ENCODE measurements at places on chromosomes 5 and 9.

- DNase-seq: no peak
Observed at GRCh38 chr9:22035591-22036011, 26.5 kb upstream of the CDKN2B start.

DNA sequence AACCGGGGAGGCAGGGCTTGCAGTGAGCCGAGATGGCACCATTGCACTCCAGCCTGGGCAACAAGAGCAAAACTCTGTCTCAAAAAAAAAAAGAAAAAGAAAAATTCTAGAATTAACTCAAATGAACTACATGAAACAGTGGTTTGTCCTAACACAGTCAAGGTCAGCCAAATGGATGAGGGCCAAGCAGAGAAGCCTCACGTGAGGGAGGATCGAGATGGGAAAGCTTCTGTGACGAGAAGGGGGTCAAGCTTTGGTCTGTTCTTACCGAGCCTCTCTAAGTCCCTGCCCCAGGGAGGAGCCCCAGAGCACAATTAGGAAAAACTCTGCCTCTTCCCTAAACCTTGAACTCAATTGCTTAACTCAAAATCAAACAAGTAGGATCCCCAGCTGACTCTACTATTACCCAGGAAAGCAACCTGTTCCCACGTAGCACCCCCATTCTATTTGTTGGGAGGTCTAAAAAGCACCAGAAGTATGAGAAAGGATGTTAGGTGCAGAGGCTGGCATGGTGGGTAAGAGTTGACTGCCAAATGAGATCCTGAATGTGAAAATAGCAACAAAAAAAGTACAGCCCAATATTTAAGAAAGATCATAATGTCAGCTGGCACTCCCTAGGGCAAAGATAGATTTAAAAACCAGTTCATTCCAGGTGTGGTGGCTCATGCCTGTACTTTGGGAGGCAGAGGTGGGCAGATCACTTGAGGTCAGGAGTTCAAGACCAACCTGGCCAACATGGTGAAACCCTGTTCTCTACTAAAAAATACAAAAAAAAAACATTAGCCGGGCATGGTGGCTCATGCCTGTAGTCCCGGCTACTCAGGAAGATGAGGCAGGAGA, 7.2 kb downstream of the ALDH7A1 start:
- DNase-seq: no peak

GRCh38 chr5:77389746-77390145, 102.4 kb downstream of the WDR41 start:
- DNase-seq: no peak

DNA sequence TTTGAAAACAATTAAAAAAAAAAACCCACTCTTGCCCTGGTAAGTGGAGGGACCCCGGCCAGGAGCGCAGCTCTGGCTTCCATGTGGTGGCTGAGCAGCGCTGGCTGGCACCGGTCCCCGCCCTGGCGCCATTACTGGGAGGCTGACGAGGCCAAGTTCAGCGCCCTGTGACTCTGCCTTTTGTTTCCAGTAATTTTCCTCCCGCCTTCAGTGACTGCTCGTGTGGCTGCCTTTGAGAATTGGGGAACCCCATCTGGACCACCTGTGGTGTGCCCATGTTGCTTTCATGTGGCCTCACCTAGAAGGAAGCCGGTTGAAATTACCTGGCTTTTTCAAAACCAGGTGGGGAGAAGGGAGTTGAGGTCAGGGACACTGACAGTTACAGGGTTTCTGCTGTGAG, 136.1 kb downstream of the GAPVD1 start:
- no peak for DNase-seq

DNA sequence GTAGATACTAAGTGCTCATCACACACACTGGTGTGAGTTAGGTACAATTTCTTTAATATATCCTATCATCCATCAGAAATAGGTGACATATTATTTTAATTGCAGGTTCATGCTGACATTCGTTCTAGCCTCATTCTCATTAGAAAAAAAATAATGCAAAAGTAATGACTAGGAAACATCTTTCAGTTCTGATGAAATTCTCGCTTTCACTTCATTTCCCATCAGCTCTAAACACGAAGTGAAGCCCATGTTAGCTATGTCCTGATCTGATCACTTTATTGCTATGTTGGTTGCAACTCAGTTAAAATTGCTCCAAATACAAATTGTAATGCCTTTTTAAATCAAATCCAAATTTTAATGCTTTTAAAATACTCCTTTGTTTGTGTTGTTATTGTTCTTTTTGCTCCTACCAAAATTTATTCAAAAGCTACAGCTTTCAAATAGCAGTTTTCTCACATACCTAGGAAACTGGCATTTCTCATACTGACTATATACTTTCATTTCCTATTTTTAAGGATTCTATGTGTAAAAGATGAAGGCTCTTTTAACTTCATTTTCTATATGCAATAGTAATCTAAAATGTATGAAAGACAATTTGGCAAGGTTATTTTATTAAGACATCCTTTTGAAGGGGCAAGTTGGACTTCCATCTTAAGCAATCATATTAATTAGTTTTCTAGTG, 1237.8 kb upstream of the ACO1 start:
- no peak for DNase-seq

GRCh38 chr5:39420482-39421145, 4.2 kb downstream of the DAB2 start:
- peak; percentile 96 for DNase-seq

DNA sequence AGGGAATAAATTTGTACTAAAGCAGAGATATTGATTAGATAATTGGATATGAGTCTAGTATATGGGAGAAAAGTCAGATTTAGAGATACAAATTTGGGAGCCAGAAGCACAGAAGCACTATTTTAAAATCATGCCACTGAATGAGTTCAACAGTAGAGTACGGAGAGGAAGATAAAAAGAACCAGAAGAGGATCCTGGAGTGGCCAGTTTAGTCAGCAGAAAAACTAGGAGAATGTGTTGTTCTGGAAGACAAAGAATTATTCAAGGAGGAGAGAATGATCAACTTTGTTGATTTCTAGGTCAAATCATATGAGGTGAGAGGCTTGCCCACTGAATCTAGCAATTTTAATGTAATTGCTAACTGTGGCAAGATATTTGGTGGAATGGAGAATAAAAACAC, 67.0 kb downstream of the NIPBL start:
- no peak for DNase-seq

GRCh38 chr5:78727786-78728761, 79.5 kb upstream of the LHFPL2 start:
- no peak for DNase-seq

GRCh38 chr5:143888912-143889311, 77.0 kb downstream of the HMHB1 start:
- no peak for DNase-seq

DNA sequence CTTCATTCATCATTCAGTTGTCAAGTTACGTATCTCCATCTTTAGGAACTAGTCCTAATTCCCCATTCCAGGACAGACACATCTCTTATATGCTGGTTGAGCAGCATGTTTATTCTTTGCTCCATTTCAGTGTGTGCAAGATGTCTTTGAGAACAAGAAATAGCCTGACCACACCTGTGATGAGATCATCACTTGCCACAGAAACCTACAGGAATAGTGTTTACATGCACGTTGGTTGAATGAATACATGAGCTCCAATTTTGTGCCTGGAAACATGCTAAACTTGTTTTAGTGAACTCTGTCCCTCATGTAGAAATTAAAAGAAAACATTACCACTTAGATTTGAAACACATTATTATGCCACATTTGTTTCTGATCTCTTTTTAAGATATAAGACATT, 489.1 kb downstream of the CDH18 start:
- DNase-seq: no peak

GRCh38 chr5:133799571-133800237, 168.7 kb downstream of the C5orf15 start:
- no peak for DNase-seq

DNA sequence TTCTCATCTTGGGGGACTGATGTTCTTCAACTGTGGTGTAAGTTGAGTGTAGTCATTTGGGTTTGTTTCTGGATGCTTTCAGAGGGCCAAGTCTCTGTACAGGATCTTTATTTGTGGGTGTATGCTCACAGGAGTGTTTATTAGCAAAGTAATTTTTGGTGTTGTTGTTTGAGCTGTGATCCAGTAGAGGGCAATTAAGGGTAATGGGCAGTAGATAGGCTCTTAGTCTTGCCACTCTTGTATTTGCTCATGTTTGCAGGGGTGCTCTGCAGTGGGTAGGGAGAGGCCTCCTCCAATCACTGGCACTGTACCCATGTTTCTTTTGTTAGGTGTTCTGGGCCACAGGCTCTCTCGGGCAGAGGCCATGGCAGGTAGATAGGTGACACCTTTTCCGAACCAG, 45.9 kb upstream of the ITGA2 start:
- no peak for DNase-seq

DNA sequence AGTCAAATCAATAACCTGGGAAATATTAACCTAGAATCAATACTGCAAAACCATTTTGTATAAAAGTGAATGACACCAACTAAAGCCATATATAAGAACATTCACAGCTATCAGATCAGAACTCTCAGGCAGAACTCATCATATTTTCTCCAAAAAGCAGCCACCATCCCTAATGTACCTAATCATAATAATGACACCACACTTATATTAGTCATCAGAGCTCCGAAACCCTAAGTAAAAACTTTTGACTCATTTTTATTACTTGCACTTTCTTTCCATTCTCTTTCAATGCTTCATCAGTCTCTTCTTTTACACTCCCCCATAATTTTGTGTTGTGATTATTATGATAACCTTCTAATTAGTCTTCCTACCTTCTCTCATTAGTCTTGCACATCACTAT, 45.3 kb downstream of the INSL6 start:
- peak; percentile 21 for DNase-seq

- no peak for DNase-seq
Observed at GRCh38 chr5:126461838-126462237, 38.6 kb downstream of the GRAMD2B start.

DNA sequence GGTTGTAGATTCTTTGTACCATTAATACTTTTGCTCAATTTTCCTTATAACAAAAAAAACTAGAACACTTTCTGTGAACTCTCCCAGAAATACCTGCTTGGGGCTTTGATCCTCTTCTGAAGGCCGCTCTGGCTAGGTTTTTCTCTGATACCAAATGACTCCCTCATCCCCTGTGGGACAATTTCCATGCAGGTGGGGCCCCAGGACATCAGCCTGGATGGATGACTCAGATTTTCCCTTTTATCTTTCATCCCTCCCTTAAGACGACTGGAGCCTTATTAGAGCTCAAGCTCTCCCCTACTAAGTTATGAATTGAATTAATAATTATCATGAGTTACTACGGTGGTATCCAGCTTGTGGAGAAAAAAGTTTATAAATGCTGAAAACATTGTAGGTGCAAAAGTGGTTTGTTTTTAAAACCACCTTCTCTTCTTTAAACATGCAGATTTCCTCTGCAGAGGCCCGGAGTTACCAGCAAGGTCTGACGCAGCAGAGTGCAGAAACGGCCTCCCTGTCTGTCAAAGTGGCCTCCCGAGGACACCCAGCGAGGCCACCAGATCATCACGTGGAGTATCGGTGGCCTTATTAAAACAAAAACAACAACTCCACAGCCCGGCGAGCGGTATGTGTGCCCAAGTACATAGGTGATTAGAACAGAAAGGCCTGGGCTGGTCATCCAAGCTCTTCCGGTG, 50.8 kb upstream of the IRX4 start:
- no peak for DNase-seq

DNA sequence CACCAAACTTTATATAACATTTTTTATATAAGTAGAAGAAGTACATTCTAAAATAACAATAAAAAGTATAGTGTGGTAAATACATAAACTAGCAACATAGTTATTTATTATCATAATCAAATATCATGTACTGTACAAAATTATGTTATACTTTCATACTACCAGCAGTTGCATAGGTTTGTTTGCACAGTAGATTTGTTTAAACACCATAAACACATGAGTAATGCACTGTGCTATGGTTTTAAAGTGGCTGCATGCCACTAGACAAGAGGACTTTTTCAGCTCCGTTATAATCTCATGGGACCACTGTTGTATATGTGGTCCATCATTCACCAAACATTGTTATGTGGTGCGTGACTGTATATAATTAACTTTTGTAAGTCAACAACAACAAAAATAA, 137.6 kb downstream of the DRD1 start:
- no peak for DNase-seq

GRCh38 chr9:38311382-38312270, 80.9 kb upstream of the ALDH1B1 start:
- DNase-seq: peak; percentile 24

- DNase-seq: no peak
Observed at GRCh38 chr9:136831002-136831719, 11.1 kb upstream of the AJM1 start.

DNA sequence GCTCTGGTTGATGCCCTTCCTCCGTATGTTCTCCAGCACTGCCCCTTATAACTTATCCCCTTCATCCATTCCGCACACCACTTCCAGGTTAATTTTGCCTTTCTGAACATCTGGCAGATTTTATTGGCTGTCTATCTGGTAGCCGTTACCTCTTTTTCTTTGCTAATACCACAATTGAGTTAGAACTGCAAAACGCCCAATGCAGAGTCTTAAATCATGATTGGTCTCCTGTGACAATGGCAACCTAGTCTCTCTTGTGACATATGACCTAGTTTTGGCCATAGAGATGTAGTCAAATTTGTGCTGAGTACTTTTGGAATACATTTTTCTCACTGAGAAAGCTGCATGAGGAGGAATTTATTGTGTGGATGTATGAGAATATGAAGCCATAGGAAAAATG, 365.7 kb upstream of the PRR16 start:
- DNase-seq: no peak

DNA sequence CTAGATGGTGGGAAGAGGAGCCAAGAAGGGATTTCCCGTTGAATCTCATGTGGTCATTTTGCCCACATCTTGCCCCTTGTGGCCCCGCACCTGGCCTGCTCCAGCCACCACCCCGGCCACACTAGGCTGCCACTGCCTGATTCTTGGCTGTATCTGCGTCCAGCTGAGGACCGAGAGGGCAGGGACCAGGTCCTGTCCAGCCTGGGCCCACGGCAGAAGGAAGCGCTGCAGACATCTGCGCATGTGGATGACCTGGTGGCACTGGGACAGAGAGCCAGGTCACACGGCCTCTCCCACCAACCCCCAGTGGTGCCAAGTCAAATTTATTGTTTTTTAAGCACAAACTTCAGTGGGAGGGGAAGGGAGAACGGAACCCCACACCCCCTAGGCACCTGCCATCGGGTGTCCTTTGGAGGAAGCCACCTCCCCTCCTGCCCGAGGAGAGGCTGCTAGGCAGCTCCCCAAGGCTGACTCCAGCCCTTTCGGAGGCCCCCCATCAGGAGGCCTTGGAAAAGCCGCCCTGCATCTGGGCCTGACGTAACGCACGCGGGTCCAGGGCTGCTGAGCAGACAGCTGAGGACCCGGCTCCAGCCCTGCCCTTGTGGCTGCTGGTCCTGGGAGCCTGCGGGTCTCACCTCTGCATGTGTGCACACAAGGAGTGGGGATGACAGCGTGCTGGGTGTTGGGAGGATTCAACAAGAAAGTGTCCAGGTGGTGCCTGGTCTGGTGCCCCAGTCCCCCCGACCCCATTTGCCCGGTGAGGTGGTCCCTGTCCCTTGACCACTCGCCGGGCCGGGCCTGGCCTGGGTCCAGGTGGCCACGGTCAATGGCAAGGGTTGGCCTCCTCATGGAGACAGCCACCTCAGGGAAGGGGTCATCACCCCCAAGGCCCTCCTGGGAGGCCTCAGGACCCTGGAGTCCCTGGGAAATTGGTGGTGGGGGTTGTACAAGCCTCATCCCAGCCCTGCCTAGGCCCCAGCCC, 5.9 kb upstream of the QRFP start:
- no peak for DNase-seq

All from EH (cell line).